ENCODE measurements at places on chromosomes 11 and 22. TPM values are rescaled to one million over a fixed set of nuclear protein-coding genes. Genes with fewer than 3 reads are reported as not detected.

The NLRP14 gene
- 0.10 TPM for total RNA-seq

The MRGPRD gene
- total RNA-seq = not detected

The MUC15 gene
- total RNA-seq = not detected

The COPB1 gene
- 101 TPM for total RNA-seq

GRCh38 chr11:819943-820649, 1.4 kb downstream of the PNPLA2 start:
- no peaks in the 10 kb centered on the region for H3K27me3 ChIP-seq
- peaks cover 2% of the 10 kb centered on the region for H3K36me3 ChIP-seq
- H3K27ac ChIP-seq = peak overlapping the region; percentile 81
- H3K4me1 ChIP-seq = no peaks in the 10 kb centered on the region

GRCh38 chr22:23236440-23237184, 56.3 kb downstream of the BCR start:
- H3K27ac ChIP-seq = no peak overlapping the region
- peaks cover 51% of the 10 kb centered on the region for H3K4me1 ChIP-seq
- no peak for DNase-seq
- peaks cover 5% of the 10 kb centered on the region for H3K36me3 ChIP-seq
- no peaks in the 10 kb centered on the region for H3K27me3 ChIP-seq
- H3K4me3 ChIP-seq = no peak overlapping the region

DNA sequence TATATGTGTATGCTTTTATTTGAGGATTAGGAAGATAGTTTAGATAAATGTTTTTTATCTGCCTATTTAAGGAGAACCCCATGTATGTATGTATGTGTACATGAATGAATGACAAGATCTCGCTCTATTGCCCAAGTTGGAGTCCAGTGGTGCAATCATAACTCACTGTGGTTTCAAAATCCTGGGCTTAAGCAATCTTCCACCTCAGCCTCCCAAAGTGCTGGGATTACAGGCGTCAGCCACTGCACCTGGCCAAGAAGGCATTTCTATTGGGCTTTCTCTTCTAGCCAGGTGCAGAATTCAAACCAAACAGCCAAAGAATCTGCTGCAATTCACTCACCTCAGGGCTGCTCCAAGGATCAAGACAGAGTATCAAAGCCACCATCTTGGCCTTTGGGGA, 25.5 kb upstream of the DGKZ start:
- H3K27ac ChIP-seq = no peak overlapping the region
- no peak overlapping the region for H3K4me3 ChIP-seq
- H3K4me1 ChIP-seq = peaks cover 19% of the 10 kb centered on the region

All from activated T-helper 1 cell treated with anti-CD3 and anti-CD28 coated beads, Interleukin-12 subunit alpha, Interleukin-12 subunit beta, Interleukin-2, Interleukin-4 antibody, amounts not matched to agents 30 ng/mL and 10 ng/mL and 1 ng/mL, durations not matched to agents 14 hours and 24 hours and 36 hours (primary cell).